CD4-positive, alpha-beta T cell (primary cell): ENCODE measurements at places on chromosomes 11 and 22. TPM values are rescaled to one million over a fixed set of nuclear protein-coding genes. Genes with fewer than 3 reads are reported as not detected.

Gene TNNT3
- 19.1 TPM for total RNA-seq

Gene ZBED5
- 71.1 TPM for total RNA-seq

Gene SLC3A2
- total RNA-seq, result 231 TPM

Gene P4HA3
- total RNA-seq, result not detected

Gene CYP2R1
- total RNA-seq, result 15.8 TPM

DNA sequence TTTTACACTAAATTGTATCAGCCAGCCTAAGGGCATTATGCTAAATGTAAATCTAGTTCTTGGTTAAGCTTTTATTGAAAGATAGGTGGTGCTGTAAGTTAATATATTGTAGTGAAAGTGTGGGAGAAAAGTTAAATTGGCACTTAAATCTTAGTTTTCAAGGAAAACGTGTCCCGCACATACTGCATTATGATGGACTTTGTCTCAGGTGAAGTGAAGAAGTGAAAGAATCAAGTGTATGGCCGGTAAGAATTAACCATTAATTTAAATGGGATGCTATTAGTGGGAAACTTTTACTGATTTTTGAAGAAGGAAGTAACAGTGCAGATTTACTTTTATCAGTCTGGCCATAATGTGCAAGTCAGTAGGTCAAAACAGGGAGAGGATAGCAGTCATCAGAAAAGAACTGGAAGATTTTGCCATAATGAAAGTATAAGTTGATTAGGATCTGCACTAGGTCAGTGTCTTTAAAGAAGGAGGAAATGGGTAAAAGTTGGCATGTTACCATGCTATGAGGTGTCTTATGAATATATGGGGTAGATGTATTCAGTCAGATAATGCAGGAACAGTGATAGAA lies 81.6 kb downstream of the PDHX start:
- H3K27me3 ChIP-seq, result no peaks in the 10 kb centered on the region
- no peak overlapping the region for H3K27ac ChIP-seq
- no peak for DNase-seq
- H3K4me1 ChIP-seq, result no peaks in the 10 kb centered on the region
- H3K36me3 ChIP-seq, result peaks cover 5% of the 10 kb centered on the region

DNA sequence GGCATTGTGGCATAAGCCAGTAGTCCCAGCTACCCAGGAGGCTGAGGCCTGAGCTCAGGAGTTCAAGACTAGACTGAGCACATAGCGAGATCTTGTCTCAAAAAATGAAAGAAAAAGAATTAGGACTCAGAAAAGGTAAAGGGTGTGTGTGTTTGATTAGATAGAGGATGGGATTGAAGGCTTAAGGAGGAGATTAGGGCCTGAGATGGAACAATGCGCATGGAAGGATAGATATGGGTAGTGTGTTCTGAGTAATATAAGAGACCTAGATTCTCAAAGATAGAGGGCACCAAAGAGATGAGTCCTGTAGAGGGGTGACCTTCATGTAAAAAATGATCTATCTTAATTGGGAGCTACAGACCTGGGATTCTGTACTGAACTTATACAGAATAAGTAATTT lies 17.3 kb upstream of the RAB30 start:
- no peak overlapping the region for H3K27ac ChIP-seq
- no peaks in the 10 kb centered on the region for H3K36me3 ChIP-seq
- no peaks in the 10 kb centered on the region for H3K4me1 ChIP-seq
- no peak overlapping the region for H3K4me3 ChIP-seq

- H3K27me3 ChIP-seq, result no peaks in the 10 kb centered on the region
- DNase-seq, result no peak
- no peaks in the 10 kb centered on the region for H3K36me3 ChIP-seq
- H3K4me3 ChIP-seq, result no peak overlapping the region
These were observed 554.7 kb downstream of the SOX6 start for GRCh38 chr11:15801616-15802015.

DNA sequence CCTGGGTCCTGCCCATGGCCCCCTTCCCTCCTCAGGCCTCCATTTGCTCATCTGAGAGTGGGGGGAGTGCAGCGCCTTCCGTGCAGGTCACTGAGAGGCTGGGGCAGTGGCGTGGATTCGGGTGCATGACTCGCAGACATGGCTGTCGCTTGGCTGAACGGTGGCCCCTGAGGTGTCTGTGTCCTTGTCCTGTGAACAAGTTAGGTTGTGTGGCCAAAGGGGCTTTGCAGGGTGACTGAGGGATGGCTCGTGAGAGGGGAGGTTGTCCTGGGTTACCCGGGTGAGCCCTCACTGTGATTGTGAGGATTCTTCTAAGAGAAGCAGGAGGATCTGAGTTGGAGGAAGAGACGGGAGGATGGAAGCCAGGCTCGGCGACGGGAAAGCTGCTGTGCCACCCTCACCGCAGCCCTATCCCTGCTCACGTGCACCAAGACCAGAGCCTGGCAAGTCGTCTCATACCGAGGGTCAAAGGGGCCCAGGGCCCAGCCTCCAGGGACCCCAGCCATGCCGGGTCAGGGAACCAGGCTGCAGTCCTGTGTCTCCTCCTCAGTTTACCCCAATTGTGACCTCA lies 79.1 kb downstream of the KCNQ1 start:
- peaks cover 29% of the 10 kb centered on the region for H3K4me1 ChIP-seq
- H3K36me3 ChIP-seq, result no peaks in the 10 kb centered on the region
- no peak overlapping the region for H3K4me3 ChIP-seq

DNA sequence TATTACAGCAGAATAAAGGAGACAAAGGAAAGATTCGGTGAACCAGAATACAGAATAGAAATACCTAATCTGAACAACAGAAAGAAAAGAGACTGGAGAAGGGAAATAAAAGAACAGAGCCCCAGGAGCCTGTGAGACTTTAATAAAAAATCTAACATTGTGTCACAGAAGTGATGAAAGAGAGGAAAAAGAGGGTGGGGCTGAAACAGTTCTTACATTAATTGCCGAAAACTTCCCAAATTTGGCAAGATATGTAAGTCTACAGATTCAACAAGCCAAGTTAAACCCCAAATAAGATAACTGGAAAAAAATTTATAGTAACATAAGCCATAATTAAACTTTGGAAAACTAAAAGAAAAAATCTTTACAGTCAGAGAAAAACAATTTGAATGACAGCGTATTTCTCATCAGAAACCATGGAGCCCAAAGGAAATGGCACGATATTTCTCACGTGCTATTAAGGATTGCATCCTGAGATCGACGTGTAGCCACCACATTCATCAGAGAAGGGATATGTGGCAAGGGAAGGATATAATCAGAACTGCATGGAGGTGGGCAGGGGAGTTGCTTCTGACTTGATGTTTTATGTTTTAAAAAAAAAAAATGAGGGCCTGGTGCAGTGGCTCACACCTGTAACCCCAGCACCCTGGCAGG lies 73.9 kb downstream of the SGSM3 start:
- no peak overlapping the region for H3K4me3 ChIP-seq
- no peak overlapping the region for H3K27ac ChIP-seq
- peaks cover 26% of the 10 kb centered on the region for H3K36me3 ChIP-seq
- peaks cover 41% of the 10 kb centered on the region for H3K4me1 ChIP-seq
- H3K27me3 ChIP-seq, result no peaks in the 10 kb centered on the region

DNA sequence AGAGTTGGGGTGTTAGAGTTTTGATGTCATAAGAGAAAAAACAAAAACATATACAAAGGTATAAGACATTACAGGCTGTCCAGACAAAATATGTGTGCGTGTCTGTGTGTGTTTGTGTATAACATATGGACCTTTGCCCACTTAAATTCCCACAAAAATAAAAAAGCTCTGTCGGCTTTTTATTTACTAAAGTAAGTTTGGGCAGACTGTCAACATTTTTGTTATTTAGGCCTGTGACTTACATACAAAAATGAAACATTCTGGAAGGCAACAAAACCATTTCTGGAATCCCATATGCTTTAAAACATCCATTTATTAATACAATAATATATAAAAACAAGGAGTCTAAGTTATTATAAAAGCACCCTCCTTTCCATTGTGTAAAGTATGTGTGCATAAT lies 960.1 kb upstream of the FAT3 start:
- H3K27ac ChIP-seq, result no peak overlapping the region
- H3K4me1 ChIP-seq, result no peaks in the 10 kb centered on the region
- no peaks in the 10 kb centered on the region for H3K27me3 ChIP-seq
- DNase-seq, result no peak

DNA sequence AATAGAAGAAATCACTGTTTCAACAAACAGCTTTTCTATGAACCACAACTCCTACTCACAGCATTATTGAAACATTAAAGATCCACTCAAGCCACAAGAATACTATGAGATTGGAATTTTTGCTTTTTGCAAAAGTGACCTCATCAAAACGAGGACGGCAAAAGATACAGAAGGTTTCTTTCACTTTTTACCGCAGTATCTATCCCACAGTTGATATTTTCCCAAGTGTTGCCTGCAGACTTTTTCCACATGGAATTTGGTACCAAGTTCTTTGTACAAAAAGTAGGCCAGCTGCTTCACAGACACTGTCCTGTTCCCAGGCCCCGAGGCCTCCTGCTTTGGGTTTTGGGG lies 204.0 kb downstream of the TBC1D22A start:
- peaks cover 8% of the 10 kb centered on the region for H3K4me1 ChIP-seq
- peaks cover 3% of the 10 kb centered on the region for H3K36me3 ChIP-seq
- no peak overlapping the region for H3K4me3 ChIP-seq

GRCh38 chr22:48490500-48491411 lies 1336.9 kb downstream of the BRD1 start:
- no peak overlapping the region for H3K4me3 ChIP-seq
- H3K27ac ChIP-seq, result no peak overlapping the region

DNA sequence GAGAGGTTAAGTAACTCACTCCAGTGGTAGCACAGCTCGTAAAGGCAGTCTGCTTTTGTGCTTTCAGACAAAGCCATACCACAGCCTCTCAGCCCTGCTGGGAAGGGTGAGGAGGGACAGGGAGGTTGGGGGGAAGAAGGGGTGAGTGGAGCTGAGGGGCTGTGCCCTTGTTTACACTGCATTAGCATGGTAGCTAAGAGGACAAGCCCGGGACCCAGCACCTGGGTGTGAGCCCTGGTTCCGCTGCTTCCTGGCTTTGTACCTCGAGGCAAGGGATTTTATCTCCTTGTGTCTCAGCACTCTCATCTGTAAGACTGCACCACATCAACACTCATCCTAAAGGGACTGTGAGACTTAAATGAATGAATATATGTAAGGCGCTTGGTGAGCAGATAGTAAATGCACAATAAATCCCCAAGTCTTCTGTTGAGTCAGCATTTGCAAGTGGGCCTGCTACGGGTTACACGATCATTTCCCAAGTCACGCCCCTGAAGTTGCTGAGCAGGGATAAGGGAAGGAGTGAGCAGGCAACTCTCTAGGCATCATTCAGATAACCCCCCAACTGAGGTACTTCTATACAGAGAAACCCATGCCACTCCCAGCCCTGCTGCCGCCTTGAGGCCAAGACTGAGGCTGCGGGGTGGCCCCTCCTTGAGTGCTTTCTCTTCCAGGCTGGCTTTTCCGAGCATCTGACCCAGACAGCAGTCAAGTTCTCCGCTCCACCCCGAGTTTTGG lies 7.5 kb downstream of the RASD2 start:
- H3K27me3 ChIP-seq, result peaks cover 16% of the 10 kb centered on the region
- H3K4me3 ChIP-seq, result no peak overlapping the region
- H3K4me1 ChIP-seq, result peaks cover 12% of the 10 kb centered on the region
- DNase-seq, result no peak
- no peaks in the 10 kb centered on the region for H3K36me3 ChIP-seq

DNA sequence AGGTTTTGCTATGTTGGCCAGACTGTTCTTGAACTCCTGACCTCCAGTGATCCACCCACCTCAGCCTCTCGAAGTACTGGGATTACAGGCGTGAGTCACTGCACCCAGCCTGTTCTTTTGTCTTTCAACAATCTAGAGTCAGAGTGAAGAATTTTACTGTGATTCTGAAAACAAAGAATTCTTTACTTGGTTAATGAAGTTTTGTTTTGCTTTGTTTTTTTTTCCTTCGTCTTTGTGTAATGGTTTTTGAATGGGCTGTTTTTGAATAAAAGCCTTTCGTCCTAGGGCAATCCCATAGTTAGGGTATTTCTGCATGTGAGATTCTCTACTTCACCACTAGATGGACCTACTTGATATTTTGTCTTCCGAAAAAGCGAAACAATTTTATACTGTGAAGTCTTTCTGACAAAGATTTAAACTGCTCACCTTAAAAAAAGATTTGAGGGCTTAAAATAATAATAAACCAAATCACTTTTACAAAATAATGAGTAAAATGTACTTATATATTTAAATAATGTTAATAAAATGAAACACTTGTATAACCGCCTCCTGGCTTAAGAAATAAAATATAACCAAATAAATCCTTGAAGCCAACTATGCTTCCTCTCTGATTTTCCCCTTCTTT lies 43.4 kb upstream of the SC5D start:
- H3K27me3 ChIP-seq, result no peaks in the 10 kb centered on the region
- no peaks in the 10 kb centered on the region for H3K4me1 ChIP-seq
- DNase-seq, result no peak
- H3K36me3 ChIP-seq, result no peaks in the 10 kb centered on the region
- no peak overlapping the region for H3K4me3 ChIP-seq
- H3K27ac ChIP-seq, result no peak overlapping the region

DNA sequence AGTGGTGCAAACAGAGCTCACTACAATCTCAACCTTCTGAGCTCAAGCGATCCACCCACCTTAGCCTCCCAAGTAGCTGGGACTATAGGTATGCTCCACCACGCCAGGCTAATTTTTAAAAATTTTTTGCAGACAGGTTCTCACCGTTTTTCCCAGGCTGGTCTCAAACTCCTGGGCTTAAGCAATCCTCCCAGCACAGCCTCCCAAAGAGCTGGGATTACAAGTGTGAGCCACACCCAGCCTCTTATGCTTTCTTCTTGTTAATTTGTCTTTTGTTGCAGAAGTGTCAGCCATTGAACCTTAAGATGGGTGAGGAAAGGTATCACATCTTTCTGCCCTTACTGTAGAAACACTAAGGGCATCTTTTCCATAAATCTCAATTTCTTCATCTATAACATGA lies 34.9 kb downstream of the DENND5A start:
- no peaks in the 10 kb centered on the region for H3K27me3 ChIP-seq
- no peak overlapping the region for H3K4me3 ChIP-seq
- H3K4me1 ChIP-seq, result peaks cover 16% of the 10 kb centered on the region
- no peak for DNase-seq

DNA sequence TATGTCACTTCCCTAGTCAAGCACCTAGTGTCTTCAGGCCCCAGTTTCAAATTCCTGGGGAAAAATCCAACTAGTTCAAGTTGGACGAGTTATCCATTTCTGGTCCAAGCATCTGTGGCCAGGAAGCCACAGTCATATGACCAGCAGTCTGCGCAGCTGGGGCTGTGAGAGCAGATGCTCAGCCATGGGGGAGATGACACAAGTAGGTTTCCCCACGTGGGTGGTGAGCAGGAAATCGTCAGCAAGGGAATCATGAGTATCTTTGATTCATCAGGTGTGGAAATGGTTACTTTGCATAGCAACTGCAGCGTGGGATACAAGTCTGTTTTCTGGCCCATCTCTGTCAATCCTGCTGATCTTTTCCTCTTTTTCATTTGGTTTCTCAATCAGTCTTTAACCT lies 185.3 kb downstream of the C11orf91 start:
- no peak for DNase-seq
- H3K27me3 ChIP-seq, result no peaks in the 10 kb centered on the region
- H3K27ac ChIP-seq, result no peak overlapping the region

- H3K27me3 ChIP-seq, result peaks cover 8% of the 10 kb centered on the region
- H3K4me1 ChIP-seq, result no peaks in the 10 kb centered on the region
- no peaks in the 10 kb centered on the region for H3K36me3 ChIP-seq
- H3K27ac ChIP-seq, result no peak overlapping the region
These were observed 109.5 kb downstream of the RASSF10 start for GRCh38 chr11:13118650-13119049.
